ENCODE measurements at places on chromosomes 1 and 21.

GRCh38 chr1:87182611-87183010, 146.1 kb upstream of the LMO4 start:
- no peaks in the 10 kb centered on the region for H3K4me1 ChIP-seq
- no peak overlapping the region for H3K27ac ChIP-seq
- no peaks in the 10 kb centered on the region for H3K36me3 ChIP-seq
- DNase-seq, result no peak
- no peaks in the 10 kb centered on the region for H3K27me3 ChIP-seq
- H3K4me3 ChIP-seq, result no peak overlapping the region

DNA sequence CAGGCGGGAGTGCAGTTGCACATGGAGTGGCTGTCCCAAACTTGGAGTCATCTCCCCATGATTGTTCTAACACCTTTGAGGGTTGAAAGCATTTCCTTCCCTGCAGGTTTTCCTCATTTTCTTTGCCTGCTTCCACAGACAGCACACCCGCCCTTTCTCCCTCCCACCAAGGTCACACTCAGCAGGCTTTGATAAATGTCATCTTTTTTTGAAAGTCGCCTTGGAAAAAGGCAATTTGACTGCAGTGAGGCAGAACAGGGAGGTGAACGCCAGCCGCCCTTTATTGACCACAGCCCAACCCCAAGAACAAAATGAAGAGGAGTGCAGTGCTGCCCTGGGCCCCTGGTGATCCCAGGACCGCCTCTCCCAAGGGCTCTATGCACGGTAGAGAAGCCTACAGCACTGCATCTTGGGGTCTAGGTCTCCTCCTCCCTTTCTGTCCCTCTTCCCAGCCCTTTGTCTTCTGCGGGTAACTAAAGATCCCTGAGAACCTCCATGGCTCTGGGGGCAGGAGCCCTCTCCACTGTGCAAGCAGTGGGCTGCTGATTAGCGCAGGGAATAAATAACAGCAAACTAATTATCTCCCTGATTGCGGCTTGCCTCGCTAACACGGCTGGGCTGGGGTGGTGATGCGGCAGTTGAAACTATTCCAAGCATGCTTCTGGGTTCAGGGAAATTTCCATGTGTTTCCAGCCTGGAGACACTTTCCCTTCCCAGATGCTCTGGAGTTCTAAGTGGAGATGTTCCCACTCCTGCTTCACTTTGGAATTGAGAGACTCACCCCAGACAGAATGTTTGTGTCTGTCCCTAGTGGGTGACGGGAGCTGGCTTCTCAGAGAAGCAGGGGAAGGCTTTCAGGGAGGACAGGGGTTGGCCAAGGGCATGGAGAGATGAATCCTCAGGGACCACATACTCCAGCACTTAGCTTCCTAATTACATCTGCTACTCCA, 11.8 kb upstream of the AMIGO1 start:
- no peak overlapping the region for H3K4me3 ChIP-seq
- H3K4me1 ChIP-seq, result no peaks in the 10 kb centered on the region
- DNase-seq, result no peak
- no peak overlapping the region for H3K27ac ChIP-seq
- H3K27me3 ChIP-seq, result peaks cover 7% of the 10 kb centered on the region

DNA sequence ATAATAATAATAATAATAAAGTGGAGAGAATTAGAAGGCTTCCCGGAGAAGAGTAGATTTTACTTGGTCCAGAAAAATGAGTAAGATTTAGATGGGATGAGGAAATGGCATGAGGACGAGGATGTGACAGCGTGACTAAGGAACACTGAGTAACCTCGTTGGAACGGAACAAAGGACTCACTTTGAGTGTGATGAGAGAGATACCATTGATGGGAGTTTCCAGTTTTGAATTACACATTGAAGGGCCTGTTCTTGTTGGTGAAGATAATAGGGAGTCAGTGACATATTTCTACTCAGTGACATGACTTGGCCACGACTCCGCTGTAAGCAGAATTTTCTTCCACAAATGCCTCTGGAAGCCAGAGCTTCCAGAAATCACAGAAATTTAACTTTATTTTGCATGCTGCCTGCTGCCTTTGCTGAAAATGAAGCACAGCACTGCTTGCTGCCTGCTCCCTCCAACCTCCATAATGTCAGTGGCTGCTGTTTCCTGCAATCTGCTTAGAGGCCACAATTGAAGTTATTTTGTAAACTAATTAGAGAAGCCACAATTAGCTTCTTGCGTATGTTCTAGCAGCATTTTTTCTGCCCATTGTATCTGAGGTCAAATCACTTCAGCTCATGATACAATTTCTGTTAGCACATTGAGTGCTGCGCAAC, 33.7 kb upstream of the FBXO28 start:
- DNase-seq, result no peak
- peaks cover 10% of the 10 kb centered on the region for H3K4me1 ChIP-seq
- H3K4me3 ChIP-seq, result no peak overlapping the region
- no peaks in the 10 kb centered on the region for H3K36me3 ChIP-seq
- no peak overlapping the region for H3K27ac ChIP-seq

GRCh38 chr1:42145389-42145716, 7.9 kb upstream of the GUCA2B start:
- H3K27ac ChIP-seq, result no peak overlapping the region
- DNase-seq, result no peak
- H3K4me1 ChIP-seq, result no peaks in the 10 kb centered on the region
- no peaks in the 10 kb centered on the region for H3K36me3 ChIP-seq

GRCh38 chr1:154445040-154445472, 39.9 kb downstream of the IL6R start:
- H3K4me3 ChIP-seq, result no peak overlapping the region
- no peak overlapping the region for H3K27ac ChIP-seq
- no peaks in the 10 kb centered on the region for H3K4me1 ChIP-seq

DNA sequence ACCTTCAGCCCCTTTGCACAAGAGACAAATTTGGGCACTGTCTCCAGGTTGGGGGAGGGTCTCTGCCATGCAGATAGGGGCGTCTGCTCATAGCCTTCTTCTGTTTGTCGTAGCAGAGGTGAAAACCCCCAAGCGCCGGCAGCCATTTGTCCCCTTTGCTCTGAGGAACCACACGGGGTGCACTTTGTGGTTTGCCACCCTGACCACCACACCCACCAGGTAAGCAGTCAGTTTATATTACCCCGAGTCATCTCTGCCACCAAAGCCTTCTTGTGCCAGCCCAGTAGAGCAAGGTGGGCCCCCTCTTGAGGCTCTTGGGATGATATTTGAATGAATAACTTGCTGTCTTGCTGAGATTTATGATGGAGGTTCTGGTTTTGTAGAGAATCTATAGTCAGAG, 111.8 kb downstream of the VPS13D start:
- no peak for DNase-seq
- peaks cover 11% of the 10 kb centered on the region for H3K4me1 ChIP-seq
- H3K4me3 ChIP-seq, result no peak overlapping the region
- H3K27ac ChIP-seq, result no peak overlapping the region
- no peaks in the 10 kb centered on the region for H3K27me3 ChIP-seq

GRCh38 chr1:81007024-81007423, 793.7 kb upstream of the ADGRL2 start:
- no peaks in the 10 kb centered on the region for H3K27me3 ChIP-seq
- no peak overlapping the region for H3K27ac ChIP-seq
- H3K36me3 ChIP-seq, result no peaks in the 10 kb centered on the region
- H3K4me3 ChIP-seq, result no peak overlapping the region
- peaks cover 9% of the 10 kb centered on the region for H3K4me1 ChIP-seq
- no peak for DNase-seq

DNA sequence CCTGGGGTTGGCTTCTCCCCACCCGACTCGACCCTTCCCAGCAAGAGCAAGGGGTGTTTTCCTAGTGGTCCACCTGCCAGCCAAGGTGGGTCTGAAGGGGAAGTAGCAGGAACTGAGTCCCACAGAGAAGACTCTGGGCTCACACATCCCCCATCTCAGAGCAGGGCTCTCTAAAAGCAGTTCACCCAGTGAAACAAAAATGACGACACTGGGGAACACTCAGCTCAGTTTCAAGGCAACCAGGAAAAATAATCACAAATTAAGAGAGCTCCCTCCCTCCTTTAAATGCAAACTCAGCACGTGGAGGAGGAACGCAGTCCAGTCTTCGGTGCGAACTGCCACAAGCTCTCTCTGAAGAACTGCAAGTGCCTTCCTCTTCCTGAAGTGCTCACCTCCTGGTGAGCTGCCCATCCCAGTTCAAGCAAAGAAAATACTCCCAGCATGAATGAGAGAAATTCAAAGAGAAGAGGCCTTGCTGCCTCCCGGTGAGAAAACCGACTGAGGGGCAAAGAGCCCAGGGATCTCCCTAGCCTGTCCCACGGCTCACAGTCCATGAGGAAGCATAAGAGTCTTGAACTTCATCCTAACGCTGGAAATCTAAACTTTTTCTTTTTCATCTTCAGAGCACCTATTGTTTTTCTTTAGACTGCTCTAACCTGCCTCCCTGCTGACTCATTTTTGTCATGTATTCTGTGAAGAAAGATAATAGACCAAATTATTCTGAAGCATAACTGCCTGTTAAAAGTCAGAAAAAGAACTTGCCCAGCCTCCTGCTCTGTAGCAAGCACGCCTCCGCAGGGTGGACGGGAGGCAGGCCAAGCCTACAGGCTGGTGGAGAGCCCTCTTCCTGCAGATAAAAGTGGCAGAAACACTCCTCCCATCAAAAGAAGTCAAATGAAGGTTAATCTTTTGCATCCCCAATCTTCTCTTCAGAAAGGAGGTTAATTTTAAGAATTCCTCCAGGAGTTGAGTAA, 281.4 kb downstream of the HHIPL2 start:
- H3K27ac ChIP-seq, result no peak overlapping the region
- DNase-seq, result no peak
- no peaks in the 10 kb centered on the region for H3K4me1 ChIP-seq
- H3K27me3 ChIP-seq, result no peaks in the 10 kb centered on the region

GRCh38 chr21:29403301-29403700, 104.6 kb downstream of the BACH1 start:
- H3K36me3 ChIP-seq, result no peaks in the 10 kb centered on the region
- no peak for DNase-seq
- no peaks in the 10 kb centered on the region for H3K4me1 ChIP-seq
- H3K4me3 ChIP-seq, result no peak overlapping the region
- H3K27ac ChIP-seq, result no peak overlapping the region
- H3K27me3 ChIP-seq, result no peaks in the 10 kb centered on the region

GRCh38 chr1:33684396-33685179, 179.3 kb upstream of the HMGB4 start:
- no peak for DNase-seq
- H3K27ac ChIP-seq, result no peak overlapping the region
- H3K36me3 ChIP-seq, result no peaks in the 10 kb centered on the region
- no peak overlapping the region for H3K4me3 ChIP-seq
- H3K27me3 ChIP-seq, result no peaks in the 10 kb centered on the region

DNA sequence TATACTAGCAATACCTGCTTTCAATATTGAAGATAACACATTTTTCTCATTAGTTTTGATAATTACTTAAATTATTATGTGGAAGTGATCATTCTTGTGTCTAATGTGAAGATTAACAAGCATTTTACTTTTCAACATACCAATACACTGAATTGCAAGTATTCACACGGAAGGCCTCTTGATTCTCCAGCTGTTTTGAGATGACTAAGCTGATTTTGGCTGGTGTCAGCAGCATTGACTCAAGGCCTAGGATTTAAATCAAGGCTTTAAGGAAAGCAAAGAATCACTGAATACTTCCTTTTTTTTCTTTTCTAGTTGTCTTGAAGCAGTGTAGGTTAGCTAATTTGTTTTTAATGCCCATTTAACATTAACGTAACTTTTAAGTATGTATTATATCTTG, 373.7 kb downstream of the SRGAP2C start:
- no peak overlapping the region for H3K27ac ChIP-seq
- H3K4me3 ChIP-seq, result no peak overlapping the region
- peak; percentile 25 for DNase-seq
- no peaks in the 10 kb centered on the region for H3K27me3 ChIP-seq

DNA sequence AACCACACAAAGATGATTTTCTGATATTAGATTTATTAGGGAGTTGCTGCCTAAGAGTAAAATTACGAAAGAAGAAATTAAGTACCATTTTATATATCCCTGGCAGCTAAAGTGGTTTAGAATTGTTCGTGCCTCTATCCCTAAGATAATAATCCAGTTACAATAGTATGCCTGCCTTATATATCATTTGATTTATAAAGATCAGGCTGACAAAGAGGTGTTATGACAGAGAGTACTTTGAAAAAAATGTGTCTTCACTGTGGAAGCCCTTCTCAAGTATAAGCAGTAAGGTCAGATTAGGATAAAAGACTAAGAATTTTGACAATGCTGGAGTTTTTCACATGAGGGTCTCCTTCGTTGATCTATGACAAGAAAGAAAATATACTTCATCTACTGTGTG, 619.9 kb downstream of the ADGRL2 start:
- no peak overlapping the region for H3K27ac ChIP-seq
- no peak overlapping the region for H3K4me3 ChIP-seq
- no peak for DNase-seq
- H3K27me3 ChIP-seq, result no peaks in the 10 kb centered on the region

- H3K27ac ChIP-seq, result no peak overlapping the region
- H3K36me3 ChIP-seq, result no peaks in the 10 kb centered on the region
- H3K4me3 ChIP-seq, result no peak overlapping the region
- DNase-seq, result no peak
- peaks cover 11% of the 10 kb centered on the region for H3K4me1 ChIP-seq
Observed at GRCh38 chr21:33936301-33937038, 20.9 kb upstream of the ATP5PO start.

GRCh38 chr1:156045076-156045475, 8.5 kb downstream of the UBQLN4 start:
- no peak overlapping the region for H3K4me3 ChIP-seq
- H3K36me3 ChIP-seq, result no peaks in the 10 kb centered on the region
- no peak overlapping the region for H3K27ac ChIP-seq
- no peaks in the 10 kb centered on the region for H3K27me3 ChIP-seq

- H3K27ac ChIP-seq, result no peak overlapping the region
- peaks cover 4% of the 10 kb centered on the region for H3K4me1 ChIP-seq
- H3K27me3 ChIP-seq, result no peaks in the 10 kb centered on the region
Observed at GRCh38 chr21:32261929-32262328, 16.9 kb downstream of the MIS18A start.

GRCh38 chr1:224054611-224055010, 59.3 kb upstream of the FBXO28 start:
- H3K4me1 ChIP-seq, result no peaks in the 10 kb centered on the region
- H3K36me3 ChIP-seq, result no peaks in the 10 kb centered on the region
- H3K27me3 ChIP-seq, result no peaks in the 10 kb centered on the region
- DNase-seq, result no peak

GRCh38 chr1:199751506-199751905, 276.0 kb upstream of the NR5A2 start:
- no peak overlapping the region for H3K27ac ChIP-seq
- H3K36me3 ChIP-seq, result no peaks in the 10 kb centered on the region
- DNase-seq, result no peak
- no peak overlapping the region for H3K4me3 ChIP-seq
- peaks cover 15% of the 10 kb centered on the region for H3K27me3 ChIP-seq
- H3K4me1 ChIP-seq, result peaks cover 3% of the 10 kb centered on the region

GRCh38 chr1:28296401-28297261, 32.2 kb upstream of the MED18 start:
- peak overlapping the region; percentile 23 for H3K4me3 ChIP-seq
- peak overlapping the region; percentile 1 for H3K27ac ChIP-seq
- DNase-seq, result peak; percentile 90
- H3K4me1 ChIP-seq, result peaks cover 10% of the 10 kb centered on the region
- H3K27me3 ChIP-seq, result no peaks in the 10 kb centered on the region
- no peaks in the 10 kb centered on the region for H3K36me3 ChIP-seq

- no peak for DNase-seq
- H3K27ac ChIP-seq, result no peak overlapping the region
- no peak overlapping the region for H3K4me3 ChIP-seq
Observed at GRCh38 chr1:178241057-178241456, 147.2 kb downstream of the RASAL2 start.

GRCh38 chr21:29295066-29295650, 3.6 kb upstream of the BACH1 start:
- no peak overlapping the region for H3K27ac ChIP-seq
- peaks cover under 1% of the 10 kb centered on the region for H3K4me1 ChIP-seq
- H3K27me3 ChIP-seq, result peaks cover 10% of the 10 kb centered on the region
- H3K4me3 ChIP-seq, result no peak overlapping the region
- H3K36me3 ChIP-seq, result no peaks in the 10 kb centered on the region

All from neural progenitor cell (in vitro differentiated cells).